Activated CD4-positive, alpha-beta T cell treated with anti-CD3 and anti-CD28 coated beads, Interleukin-2, Interleukin-4, amounts not matched to agents 100 ng/mL and 50 ng/mL, durations not matched to agents 16 hours and 8 hours (primary cell): ENCODE measurements at places on chromosomes 3 and 15.

DNA sequence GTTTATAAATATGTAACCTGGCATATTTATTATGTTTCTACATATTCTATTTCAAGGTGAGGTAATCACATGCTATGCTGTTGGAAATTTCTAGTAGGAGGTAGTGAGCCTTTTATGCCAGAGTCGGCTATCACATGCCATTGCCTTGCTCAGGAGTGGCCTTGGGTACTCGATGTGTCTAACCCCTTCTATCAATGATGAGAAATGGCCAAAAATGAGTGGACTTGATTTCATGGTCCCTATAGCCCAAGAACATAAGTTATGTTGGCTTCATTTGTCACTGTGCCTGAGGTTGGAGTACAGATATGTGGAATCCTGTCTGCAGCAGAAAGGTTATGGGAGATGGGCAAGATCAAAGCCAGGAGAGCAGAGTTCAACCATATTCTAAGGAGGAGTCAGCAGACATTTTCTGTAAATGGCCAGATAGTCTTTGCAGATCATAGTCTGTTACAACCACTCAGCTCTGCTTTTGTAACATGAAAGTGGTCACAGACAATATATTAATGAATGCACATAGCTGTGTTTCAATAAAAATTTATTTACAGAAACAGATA is 554.4 kb downstream of the PDCD6IP start:
- no peak for DNase-seq

- DNase-seq, result no peak
Observed at GRCh38 chr15:74960995-74961588, 4.5 kb upstream of the RPP25 start.

- no peak for DNase-seq
Observed at GRCh38 chr3:104549099-104549714, 817.5 kb upstream of the ALCAM start.

GRCh38 chr3:64972793-64973192 is 285.0 kb upstream of the ADAMTS9 start:
- peak; percentile 9 for DNase-seq

GRCh38 chr3:149142682-149143081 is 13.2 kb downstream of the HPS3 start:
- no peak for DNase-seq

DNA sequence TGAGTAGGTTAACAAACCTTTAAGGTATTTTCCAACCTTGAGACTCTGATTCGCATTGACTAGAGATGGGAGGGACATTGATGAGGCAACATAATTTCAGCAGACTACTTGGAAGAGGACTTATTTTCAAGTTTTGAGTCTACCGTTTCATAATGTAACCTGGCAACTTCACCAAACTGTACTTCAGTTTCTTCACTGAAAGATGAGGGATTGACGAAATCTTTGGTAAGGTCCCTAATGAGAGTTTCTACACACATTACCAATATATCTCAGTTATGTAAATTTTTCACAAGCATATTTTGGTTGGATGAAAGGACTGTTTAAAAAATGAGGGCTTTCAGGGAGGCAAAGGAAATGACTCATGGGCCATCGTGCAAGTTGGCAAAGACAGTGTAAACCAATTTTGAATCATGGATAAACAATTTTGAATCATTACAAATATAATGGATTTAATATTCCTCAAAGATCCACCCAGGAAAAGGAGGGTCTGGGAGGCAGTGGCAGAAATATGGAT is 28.7 kb upstream of the SEMA6D start:
- DNase-seq, result no peak

DNA sequence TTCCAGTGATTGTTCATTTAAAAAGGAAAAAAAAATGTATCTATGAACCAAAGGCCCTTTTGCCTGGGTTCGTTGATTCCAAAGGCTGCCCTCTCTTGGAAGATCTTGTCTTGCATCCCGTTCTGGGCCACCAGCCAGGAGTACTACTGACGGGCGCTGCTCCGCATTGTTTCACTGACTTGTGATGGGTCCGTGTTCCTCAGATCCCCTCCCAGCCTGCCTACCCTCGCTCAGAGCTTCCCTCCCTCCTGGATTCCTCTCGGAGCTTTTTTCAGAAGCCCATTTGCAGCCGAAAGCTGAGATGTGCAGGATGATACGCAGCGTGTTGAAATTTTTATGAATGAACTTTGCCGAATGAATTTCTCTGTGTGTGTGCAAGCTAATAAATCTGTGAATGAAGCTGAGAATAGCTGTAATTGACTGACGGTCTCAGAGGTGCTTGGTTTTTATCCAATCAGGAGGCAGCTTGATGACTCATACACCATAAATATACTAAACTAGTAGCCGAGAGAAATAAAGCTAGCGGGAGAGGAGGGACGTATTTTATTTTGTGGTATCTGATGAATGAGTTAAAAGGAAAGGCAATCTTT is at the start of gene SHC4:
Gene SHC4, minus strand, starts transcription at position 396 of the 590 bp plus-strand sequence. CDS start 904 bp downstream, outside the sequence.
- DNase-seq, result peak; percentile 74

GRCh38 chr3:46030626-46031025 is 3.3 kb upstream of the XCR1 start:
- no peak for DNase-seq
